ENCODE measurements at places on chromosomes 13 and 19.
A peak's percentile ranks its signal among the peaks of the same experiment; 100 is the strongest.

- no peak for DNase-seq
Measured at GRCh38 chr19:46571495-46571894, 29.6 kb upstream of the CALM3 start.

DNA sequence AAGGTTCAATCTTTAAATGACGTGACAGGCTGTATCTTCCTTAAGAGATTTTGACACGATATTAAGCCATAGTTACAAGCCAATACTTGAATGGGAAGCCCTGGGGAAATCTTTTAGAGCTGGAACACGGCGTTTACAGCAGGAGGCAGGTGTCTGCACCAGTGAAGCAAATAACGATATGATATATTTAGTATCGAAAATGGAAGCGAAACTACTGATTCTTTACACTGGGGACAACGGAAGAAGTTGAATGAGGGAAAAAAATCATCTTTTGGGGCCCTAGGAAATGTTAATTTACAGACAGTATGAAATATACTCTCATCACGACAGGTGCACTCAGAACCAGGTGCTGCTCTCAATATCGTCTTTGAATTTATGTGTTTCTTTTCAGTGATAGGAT, 793.9 kb upstream of the PCDH20 start:
- DNase-seq: no peak

GRCh38 chr13:108368250-108368905, 98.9 kb downstream of the TNFSF13B start:
- DNase-seq: no peak

DNA sequence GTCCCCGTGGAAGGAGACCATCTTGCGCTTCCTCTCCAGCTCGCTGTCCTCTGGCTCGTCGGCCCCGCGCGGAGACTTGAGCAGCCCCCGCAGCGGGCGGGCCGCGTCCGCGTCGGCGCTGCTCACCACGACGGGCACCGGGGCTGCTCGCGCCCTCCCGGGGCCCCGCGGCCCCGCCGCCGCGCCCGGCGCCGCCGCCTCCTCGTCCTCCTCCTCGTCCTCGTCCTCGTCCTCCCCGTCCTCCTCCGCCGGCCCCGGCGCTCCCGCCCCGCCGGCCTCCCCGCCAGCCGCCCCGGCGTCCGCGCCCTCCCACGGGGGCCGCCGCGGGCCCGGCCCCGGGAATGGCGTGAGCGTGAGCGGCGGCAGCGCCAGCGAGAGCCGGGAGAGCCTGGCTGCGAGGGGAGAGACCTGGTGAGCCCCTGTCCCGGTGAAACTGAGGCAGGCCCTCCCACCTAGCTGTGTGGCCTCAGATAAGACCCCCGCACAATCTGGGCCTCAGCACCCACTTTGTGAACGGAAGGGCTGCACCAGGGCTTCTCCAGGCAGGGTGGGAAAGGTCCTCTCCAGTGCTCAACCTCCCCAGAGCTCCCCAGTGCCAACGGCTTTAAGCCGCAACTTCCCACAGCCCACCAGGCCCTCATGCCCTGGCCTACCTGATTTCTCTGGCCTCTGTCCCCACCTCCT, 17.8 kb downstream of the LMTK3 start:
- DNase-seq: no peak

- no peak for DNase-seq
Measured at GRCh38 chr13:85608255-85608829, 190.9 kb downstream of the SLITRK6 start.

DNA sequence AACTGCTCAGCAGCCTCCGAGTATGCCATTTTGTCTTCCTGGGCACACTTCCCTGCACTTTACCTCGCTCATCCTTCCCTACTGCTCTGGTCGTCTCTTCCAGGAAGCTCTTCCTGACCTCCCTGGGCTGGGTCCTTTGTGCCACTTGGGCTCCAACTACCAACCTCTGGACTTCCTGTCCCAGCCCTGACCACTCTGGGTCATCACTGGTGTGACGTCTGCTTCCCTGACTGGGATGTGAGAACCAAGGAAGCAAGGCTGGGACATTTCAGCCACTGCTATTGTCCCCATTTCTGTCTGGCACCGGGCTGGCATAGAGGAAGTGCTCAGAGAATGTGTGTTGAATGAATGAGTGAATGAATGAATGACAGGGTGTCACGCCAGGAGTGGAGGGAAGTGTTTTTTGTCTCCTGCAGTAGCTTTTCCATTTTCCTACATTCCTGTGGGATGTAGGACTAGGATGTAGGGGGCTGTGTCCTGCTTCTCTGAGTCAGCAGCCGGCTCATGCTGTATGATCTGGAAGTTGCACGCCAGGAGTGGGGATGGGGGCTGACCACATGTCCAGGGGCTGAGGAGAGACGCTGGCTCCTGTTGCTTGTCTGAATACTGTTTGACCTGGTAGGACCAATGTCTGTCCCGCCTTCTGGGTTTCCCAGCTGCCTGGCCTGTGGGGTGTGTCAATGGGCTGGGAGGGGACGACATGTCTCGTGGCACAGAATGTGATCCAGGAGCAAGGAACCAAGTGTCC, 14.7 kb downstream of the NOVA2 start:
- DNase-seq: no peak

GRCh38 chr19:49201042-49201441, 43.5 kb downstream of the TRPM4 start:
- no peak for DNase-seq

GRCh38 chr13:30664689-30665275, 47.1 kb downstream of the USPL1 start:
- DNase-seq: no peak

DNA sequence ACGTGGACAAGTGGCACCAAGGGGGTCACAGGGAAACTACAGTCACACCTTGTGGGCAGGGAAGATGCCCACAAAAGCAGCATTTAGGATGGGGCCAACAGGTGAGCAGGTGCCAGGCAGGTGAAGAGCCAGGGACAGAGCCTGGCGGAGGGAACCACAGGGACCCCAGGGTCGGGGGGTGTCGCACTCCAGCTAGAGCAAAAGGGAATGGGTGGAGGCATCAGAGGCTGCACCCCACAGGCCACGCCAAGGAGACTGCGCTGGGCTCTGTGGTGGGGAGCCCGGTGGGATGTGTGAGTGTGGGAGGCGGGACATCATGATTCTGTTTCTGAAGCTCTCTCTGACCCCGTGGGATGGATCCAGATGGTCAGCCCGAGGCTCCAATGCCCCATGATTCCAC, 66.7 kb downstream of the EPS15L1 start:
- DNase-seq: no peak

- no peak for DNase-seq
Measured at GRCh38 chr19:16930753-16931152, 42.0 kb downstream of the F2RL3 start.

DNA sequence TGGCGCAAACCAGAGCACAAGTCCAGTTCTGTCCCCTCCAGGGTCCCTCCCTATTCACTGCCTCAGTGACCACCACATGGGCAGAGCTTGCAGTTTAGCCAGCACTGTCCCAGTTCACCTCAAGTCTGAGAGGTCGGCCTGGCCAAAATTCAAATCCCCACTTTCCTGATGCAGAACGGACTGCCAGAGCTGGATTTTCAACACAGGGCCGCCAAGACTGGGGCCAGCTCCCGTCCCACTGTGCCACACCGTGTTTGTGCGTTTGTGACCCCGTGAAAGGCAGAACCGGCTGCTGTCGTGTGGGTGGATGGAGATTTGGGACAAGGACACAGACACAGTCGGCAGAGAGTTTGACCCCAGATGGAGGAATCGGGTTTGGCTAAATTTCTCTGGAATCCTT, 176.7 kb downstream of the URI1 start:
- DNase-seq: no peak

DNA sequence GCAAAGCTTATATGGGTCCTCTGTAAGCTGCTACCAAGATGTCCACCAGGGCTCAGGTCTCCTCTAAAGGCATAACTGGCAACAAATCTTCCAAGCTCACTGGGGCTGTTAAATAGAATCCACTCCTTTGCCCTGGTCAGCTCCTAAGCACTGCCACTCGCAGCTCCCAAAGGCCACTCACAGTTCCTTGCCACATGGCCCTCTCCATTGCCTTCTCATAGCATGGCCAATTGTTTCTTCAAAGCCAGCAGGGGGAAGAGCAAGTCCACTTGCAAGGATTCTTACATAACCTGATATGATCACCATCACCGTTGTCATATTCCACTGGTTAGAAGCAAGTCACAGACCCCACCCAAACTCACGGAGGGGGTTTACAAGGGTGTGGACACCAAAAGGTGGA, 199.5 kb downstream of the SUCLA2 start:
- DNase-seq: no peak

GRCh38 chr13:40192452-40192851, 474.0 kb downstream of the FOXO1 start:
- no peak for DNase-seq

DNA sequence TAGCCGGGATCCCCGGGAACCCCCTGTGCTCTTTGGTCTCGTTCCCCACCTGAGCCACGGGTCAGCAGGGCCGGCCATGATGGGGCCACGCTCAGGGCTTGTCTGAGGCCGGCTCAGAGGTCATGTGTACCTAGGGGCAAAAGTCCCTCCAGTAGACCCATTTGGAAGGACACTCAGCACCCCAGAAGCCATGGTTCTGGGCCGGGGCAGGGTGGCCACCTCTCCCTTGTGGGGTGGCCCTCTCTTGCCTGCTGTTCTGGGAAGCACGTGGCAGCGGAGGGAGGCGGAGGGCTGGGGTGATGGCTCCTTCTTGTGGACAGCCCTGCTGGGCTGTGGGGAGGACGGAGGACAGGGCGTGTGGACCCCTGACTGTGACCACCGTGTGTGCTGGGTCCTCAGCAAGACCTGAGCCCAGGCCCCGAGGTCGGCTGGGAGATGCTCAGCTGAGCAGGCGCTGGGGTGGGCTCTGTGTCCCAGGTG, 6.4 kb upstream of the PEAK3 start:
- DNase-seq: no peak

DNA sequence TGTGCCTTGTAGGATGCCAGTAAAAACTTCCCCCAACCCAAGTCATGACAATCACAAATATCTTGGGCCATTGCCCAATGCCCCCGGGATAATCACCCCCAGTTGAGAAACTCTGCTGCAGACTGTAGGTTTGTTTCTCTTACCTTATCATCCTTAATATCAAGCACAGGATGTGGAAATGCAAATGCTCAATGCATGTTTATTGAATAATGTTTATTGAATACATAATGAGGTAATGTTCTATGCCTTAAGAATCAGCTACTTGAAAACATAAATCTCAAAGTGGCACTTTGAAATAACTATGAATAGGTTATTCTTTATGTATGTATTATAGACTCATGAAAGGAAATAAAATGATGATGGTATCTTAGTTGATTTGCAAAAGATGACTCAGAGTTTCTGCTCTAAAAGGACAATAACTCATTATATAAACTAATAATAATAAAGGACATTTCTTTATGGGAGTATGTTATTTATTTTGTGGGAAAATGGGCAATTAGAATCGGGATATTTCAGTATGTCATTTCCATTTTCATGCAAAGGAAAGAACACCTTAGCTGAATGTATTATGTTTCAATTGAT, 414.2 kb downstream of the EFNB2 start:
- DNase-seq: no peak

DNA sequence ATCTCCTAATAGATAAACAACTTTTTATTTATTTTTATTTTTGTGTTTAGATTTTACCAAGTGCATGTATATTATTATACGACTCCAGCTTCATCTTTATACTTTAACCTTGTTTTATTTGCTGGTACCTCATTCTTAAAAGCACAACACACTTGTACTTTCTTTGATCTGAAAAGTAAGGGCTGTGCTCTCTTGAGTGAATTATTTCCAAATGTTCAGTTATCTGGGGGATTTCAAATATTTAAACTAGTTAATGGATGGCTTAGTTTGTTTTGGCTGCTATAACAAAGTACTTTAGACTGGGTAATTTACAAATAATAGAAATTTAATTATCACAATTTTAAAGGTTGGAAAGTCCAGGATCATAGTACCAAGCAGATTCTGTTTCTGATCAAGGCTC, 1148.2 kb upstream of the PCDH9 start:
- no peak for DNase-seq

DNA sequence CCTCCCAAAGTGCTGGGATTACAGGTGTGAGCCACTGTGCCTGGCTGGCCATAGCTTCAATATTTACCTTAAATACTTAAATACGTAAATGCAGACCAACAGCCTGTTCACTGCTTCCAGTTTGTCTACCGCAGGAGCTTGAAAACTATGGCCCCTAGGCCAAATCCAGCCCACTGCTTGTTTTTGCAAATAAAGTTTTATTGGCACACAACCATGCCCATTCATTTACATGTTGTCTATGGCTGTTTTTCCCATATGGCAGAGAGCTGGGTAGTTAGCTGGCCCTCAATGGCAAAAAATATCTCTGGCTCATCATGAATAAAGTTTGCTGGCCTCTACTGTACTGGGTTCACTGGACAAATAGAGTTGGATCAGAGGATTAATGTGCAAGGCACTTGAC, 11.8 kb downstream of the PRR12 start:
- no peak for DNase-seq

DNA sequence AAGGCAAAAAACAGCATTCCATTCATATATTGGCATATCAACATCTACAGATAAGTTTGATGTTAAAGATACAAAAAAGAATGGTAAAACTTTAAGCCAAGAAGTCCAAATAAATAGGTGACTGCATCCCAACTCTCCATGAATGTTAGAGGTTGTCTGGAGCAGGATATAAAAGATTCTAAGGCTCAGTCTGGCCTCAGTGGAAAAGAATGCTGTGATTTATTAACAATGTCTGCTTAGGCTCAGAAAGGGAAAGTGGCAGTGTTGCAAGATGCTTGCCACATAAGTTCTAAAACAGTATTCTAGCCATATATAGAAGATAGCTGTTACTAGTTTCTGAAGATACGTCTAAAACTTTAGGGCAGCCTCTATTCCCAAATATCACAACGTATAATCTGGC, 179.8 kb upstream of the NBEA start:
- DNase-seq: no peak

DNA sequence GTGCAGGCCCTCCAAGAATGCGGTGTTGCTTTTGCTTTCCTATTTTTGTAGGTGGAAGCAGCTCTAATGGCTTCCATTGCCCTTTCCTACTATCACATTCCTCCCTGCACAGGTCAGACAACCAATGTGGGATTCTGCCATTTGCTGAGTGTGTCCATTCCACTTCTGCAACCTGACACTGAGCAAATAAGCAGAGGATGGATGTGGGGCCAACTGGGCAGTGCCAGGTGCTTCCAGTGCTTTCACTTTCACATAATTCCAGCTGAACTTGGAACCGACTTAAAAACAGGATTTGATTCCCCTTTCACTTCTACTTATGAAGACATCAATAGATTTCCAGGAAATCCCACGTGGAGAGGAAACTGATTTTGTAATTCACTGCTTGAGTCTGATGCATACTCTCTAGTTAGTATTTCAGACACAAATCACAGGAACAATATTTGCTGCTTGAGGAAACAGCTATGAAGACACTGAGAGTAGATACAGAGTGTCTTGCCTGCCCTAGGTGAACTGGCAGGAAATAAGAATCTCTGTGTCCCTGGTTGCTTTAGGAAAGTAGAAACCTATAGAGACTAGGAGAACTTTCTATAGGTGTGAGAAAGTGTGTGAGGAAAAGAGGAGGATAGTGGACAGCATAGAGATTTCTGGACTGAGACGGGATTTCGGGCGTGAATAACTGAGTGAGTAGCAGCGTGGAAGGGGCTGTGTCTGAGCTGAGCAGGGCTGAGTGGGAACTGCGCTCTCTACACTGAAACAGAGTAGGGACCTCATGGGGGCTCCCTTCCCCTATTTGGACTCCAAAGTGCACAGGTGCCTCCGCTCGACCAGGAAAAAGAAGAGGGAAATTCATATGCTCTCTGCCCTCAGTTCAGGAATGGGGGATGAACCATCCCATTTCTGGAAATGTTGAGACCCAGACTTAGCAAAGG, 22.5 kb downstream of the LGALS16 start:
- DNase-seq: peak; percentile 92
